CD4-positive, alpha-beta T cell (primary cell): ENCODE measurements at places on chromosomes 16 and 17.

GRCh38 chr16:17166095-17166494, 304.7 kb downstream of the XYLT1 start:
- DNase-seq = no peak

- DNase-seq = no peak
These were observed 33.2 kb upstream of the CDYL2 start for GRCh38 chr16:80837533-80838147.

DNA sequence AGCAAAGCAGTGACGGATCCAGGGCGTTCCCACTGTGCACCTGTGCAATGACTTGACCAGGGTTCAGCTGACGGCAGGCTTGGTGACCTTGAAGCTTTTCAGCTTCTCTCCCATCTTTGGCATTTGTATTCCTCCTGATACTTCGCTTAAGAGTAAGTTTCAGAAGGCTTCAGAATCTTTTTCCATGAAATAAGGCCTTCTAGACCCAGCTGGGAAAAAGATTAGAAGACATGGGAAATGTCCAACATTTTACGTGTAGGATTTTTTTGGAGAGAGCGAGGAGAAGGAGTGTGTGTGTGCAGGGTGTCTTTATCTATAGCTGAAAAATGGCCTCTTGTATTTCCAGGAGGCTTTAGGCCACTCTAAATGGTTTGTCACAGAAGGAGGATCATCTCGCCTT, 104.1 kb downstream of the BANP start:
- no peak for DNase-seq

DNA sequence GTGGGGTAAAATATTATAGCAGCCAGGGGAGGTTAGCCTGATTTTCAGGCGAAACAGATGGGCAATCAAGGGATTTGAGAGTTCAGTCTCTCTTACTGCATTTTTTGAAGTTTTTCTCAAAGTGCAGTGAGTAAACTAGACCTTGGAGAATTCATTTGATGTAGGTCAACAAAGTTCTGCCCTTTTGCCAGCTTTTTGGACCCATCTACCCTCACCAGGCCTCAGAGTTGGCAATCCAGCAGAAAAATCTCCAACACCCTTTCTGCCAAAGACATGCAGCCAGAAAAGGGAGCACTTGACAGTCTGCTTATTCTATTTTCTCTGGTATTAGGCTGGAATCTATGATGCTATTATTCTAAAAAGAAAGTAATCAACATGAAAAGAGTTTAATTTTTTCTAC, 162.2 kb upstream of the TOM1L1 start:
- DNase-seq = no peak

DNA sequence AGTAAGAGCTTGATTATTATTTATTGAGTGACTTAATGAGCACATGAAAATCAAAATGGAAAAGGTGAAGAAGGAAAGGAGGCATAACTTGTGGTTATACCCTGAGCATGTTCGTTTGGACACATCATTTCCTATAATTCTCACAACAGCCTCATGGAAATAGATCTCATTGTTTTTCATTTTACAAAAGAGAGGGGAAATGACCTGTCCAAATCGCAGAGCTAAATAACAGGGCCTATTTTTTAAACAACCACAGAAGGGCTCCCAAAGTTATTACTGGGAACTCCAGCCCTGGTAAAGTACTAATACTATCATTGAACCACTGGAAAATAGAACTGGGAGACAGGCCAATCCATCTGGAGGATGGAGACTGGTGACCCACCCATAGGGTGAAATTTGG, 317.7 kb upstream of the C16orf82 start:
- no peak for DNase-seq

- no peak for DNase-seq
These were observed 16.8 kb downstream of the PDK2 start for GRCh38 chr17:50111673-50112655.

- no peak for DNase-seq
These were observed 115.9 kb upstream of the TNRC6C start for GRCh38 chr17:77842528-77843147.

GRCh38 chr16:88338111-88338510, 44.6 kb upstream of the ZNF469 start:
- DNase-seq = no peak

DNA sequence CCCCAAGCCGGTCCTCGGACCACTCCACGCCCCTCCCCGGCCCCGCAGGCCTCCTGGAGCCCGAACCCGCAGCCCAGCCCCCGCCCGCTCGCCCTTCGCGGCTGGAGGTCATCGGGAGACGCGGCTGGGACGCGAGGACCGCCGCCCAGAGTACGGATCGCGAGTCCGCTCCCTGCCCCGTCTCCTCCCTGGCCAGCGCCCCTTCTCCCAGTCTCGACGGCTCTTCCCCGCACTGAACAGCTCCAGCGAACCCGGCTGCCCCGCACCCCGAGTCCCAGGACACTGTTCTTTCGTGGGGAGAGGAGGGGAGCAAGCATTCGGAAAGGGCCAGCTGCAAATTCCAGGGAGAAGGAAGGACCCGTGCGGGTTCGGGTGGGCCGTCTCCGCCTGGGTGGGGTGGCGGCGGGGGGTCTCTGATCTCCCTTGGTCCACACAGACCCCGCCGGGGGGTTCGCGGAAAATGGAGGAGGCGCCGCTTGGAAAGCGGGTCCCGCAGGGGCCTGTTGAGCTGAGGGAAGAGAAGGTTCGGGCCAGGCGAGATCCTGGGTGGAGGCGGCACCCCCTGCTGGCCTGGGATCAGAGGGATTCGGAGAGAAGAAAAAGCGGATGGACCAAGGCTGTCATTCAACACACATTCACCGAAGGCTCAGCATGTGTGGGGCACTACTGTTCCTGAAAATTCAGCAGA, 632 bp upstream of the RTN4RL1 start:
- DNase-seq = peak; percentile 22

- DNase-seq = peak; percentile 79
These were observed 58.5 kb downstream of the TMEM132E start for GRCh38 chr17:34637548-34638525.

- DNase-seq = no peak
These were observed 11.6 kb downstream of the WIPF2 start for GRCh38 chr17:40230670-40231069.
